ENCODE measurements at places on chromosomes 5 and 9.

GRCh38 chr9:129607027-129607387 lies 13.9 kb downstream of the C9orf50 start:
- no peak for DNase-seq

- DNase-seq = no peak
Observed at GRCh38 chr5:137618476-137618875, 117.4 kb downstream of the KLHL3 start.

DNA sequence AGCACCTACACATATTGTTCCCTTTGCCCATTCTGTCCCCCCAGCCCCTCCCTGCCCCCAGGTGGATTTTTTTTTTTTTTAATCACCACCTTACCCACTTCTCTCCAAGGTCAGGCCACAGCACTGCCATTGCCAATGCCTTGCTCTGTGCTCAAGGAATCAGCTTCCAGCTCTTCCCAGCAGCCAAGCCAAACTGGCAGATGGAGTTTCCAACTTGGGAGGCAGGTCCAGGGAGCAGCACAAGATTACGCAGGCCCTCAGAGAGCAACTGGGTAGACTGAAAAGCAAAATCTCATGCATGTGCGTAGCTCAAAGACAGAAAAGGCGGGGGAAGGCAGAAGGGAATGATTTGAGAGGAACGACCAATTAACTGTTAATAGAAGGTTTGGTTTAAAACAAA lies 15.1 kb downstream of the GRHPR start:
- DNase-seq = no peak

GRCh38 chr5:133347039-133347438 lies 265.3 kb downstream of the FSTL4 start:
- DNase-seq = no peak

DNA sequence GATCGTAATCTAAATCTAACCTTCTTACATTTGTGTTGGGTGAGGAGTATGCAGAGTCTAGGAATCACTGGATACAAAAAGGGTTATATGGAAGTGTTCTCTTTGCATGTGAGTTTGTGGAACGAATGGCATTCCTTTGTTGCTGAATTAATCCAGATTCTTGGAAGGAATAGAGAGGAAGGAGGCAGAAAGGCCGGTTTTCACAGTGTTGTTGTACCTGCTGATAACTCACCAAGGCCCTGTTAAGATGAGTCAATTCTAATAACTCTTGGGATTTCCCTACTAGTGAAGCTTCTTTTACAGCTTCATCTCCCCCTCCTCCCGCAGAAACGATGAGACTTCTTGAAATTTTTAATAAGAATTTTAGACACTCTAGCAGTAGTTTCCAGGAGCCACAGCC lies 84.0 kb downstream of the ZSWIM6 start:
- no peak for DNase-seq

- DNase-seq = no peak
Observed at GRCh38 chr5:162193012-162193411, 125.4 kb downstream of the GABRG2 start.

DNA sequence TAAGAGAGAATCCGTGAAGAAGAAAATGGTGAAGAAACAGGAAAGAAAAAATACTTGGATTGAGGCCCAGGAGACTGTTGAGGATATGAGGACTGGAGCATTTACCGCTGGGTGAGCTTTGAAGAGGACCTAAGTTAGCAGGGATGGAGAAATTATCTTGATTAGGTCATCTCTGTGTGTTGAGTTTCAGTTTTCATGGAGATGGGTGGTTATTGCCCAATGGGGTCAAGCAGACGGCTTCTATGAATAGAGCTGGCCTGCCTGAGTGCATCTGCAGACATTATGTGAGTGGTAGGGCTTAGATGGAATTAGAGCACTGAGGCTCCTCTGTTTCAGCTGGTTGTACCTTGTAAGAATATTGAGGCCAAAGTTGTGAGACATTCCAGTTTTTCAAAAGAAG lies 245.4 kb upstream of the FBXL7 start:
- DNase-seq = no peak

Data from activated CD4-positive, alpha-beta T cell treated with anti-CD3 and anti-CD28 coated beads for 36 hours (primary cell).